T-helper 1 cell (primary cell): ENCODE measurements at places on chromosomes 13 and 19.

- DNase-seq = no peak
These were observed 9.4 kb downstream of the ARHGAP33 start for GRCh38 chr19:35784503-35785338.

DNA sequence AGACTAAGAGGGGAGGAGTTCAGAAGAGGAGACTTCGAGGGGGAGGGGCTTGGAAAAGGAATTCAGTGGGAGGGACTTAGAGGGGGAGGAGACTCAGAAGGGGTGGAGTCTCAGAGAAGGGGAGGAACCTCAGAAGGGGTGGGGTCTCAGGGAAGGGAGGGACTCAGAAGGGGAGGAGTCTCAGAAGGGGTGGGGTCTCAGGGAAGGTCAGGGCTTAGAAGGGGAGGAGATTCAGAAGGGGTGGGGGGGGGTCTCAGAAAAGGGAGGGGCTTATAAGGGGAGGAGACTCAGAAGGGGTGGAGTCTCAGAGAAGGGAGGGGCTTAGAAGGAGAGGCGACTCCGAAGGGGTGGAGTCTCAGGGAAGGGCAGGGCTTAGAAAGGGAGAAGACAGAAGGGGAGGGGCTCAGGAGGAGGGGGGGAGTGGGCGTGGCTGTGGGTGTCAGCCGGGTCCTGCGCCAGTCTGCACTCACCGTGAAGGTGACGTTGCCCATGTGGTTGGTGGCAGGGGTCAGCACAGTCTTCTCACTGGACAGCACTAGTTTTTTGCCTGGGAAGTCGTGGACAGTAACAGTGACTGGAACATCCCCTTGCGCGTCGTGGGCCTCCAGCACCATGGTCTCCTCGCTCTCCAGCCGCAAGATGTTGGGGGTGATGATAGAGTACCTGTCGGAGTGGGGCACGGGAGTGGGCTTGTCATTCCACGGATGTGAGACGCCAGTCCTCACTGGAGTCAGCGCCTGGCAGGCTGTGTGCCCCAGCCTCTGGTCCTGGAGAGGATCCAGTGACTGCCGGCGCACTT lies 1.5 kb downstream of the C3 start:
- DNase-seq = no peak

- no peak for DNase-seq
These were observed 49.3 kb upstream of the VSTM2B start for GRCh38 chr19:29476528-29476927.

DNA sequence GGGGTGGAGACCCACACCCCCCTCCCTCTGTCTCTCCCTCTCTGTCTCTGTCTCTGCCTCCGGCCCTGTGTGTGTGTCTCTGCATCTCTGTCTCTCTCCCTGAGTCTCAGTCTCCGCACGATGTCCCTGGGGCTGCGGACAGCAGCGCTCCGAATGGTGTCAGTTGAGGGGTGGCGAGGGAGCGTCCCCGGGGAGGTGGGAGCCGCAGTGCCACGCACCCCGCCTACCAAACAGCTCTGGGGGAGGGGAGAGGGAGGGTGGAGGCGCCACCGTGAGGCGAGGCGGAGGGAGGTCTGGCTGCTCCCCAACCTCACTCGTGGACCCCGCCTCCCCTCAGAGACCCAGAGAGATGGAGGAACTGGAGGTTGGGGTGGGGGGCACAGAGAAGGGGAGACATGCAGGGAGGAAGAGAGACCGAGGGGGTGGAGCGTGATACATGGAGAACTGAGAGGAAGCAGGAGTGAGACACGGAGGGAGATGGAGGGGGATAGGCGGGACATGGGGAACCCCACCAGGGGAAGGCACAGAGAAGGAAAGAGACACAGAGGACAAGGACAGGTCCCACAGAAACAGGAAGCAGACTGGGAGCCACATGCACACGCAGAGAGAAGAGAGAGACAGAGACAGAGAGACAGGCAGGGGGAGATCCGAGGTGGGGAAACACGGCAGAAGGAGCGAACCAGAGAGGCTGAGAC lies 7.2 kb downstream of the ERFL start:
- no peak for DNase-seq
